ENCODE measurements at places on chromosomes 1 and 21. TPM values are rescaled to one million over a fixed set of nuclear protein-coding genes. Genes with fewer than 3 reads are reported as not detected.

CXADR gene
- total RNA-seq = 0.28 TPM

CAPN9 gene
- total RNA-seq = not detected

KANK4 gene
- total RNA-seq = not detected

C1orf105 gene
- total RNA-seq = not detected

CCDC181 gene
- total RNA-seq = not detected

CELA3A gene
- not detected for total RNA-seq

CNIH3 gene
- total RNA-seq = 2.2 TPM

SLC2A5 gene
- not detected for total RNA-seq

MAP3K7CL gene
- 12.0 TPM for total RNA-seq

AGMAT gene
- total RNA-seq = 8.0 TPM

HMGCS2 gene
- not detected for total RNA-seq

ZNF593OS gene
- not detected for total RNA-seq

INAVA gene
- total RNA-seq = 0.25 TPM

INSRR gene
- 0.47 TPM for total RNA-seq

DFFA gene
- total RNA-seq = 33.2 TPM

GSTM5 gene
- total RNA-seq = not detected

FALEC gene
- total RNA-seq = 0.60 TPM

RBP7 gene
- total RNA-seq = 0.53 TPM

APCS gene
- total RNA-seq = not detected

FLG2 gene
- not detected for total RNA-seq

OLFML2B gene
- 0.14 TPM for total RNA-seq

CTSK gene
- total RNA-seq = 9.4 TPM

LCE1D gene
- not detected for total RNA-seq

PDPN gene
- total RNA-seq = not detected

GBP7 gene
- total RNA-seq = 0.28 TPM

APOBEC4 gene
- not detected for total RNA-seq

SIM2 gene
- not detected for total RNA-seq

PGLYRP3 gene
- total RNA-seq = not detected

CFHR2 gene
- not detected for total RNA-seq

GNG12 gene
- not detected for total RNA-seq

NLRP3 gene
- 8.9 TPM for total RNA-seq

CHI3L1 gene
- 0.53 TPM for total RNA-seq

Data from activated naive CD8-positive, alpha-beta T cell treated with anti-CD3 and anti-CD28 coated beads, Interleukin-2, amount 10 ng/mL, durations not matched to agents 7 days and 5 days (primary cell).